Activated CD8-positive, alpha-beta memory T cell treated with anti-CD3 and anti-CD28 coated beads, Interleukin-2, amount 50 U/mL, for 4 hours (primary cell): ENCODE measurements at places on chromosomes 6 and 20.

GRCh38 chr6:65627015-65627414 lies 80.0 kb downstream of the EYS start:
- no peak for DNase-seq

GRCh38 chr6:33095681-33096080 lies 19.9 kb downstream of the HLA-DPB1 start:
- DNase-seq = no peak

GRCh38 chr20:5967469-5967868 lies 17.0 kb downstream of the MCM8 start:
- DNase-seq = no peak

GRCh38 chr6:145734486-145735355 lies 599 bp downstream of the EPM2A start:
- peak; percentile 79 for DNase-seq

- no peak for DNase-seq
Measured at GRCh38 chr6:81495999-81496398, 256.5 kb downstream of the TENT5A start.

DNA sequence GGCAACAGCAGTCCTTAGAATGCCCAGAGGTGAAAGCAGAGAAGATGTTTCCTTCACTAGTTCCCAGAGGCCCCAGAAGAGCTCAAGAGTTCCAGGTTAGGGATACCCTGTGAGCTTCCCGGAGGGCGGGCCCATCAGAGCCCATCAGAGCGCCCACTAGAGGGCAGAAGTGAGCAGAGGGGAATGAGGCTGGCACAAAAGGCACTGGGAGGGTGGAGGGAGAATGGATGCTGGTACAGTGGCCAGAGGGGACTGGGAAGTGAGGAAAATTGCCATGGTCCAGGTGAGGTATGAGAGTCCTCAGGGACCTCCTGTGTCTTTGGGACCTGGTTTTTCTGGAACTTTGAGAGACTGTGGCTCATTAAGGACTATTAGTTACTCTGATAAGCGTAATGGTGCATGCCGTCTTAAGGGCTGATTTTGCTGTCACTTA lies 57.3 kb downstream of the LINC00237 start:
- DNase-seq = peak; percentile 48

- DNase-seq = no peak
Measured at GRCh38 chr6:157831424-157832249, 8.6 kb downstream of the SNX9 start.

DNA sequence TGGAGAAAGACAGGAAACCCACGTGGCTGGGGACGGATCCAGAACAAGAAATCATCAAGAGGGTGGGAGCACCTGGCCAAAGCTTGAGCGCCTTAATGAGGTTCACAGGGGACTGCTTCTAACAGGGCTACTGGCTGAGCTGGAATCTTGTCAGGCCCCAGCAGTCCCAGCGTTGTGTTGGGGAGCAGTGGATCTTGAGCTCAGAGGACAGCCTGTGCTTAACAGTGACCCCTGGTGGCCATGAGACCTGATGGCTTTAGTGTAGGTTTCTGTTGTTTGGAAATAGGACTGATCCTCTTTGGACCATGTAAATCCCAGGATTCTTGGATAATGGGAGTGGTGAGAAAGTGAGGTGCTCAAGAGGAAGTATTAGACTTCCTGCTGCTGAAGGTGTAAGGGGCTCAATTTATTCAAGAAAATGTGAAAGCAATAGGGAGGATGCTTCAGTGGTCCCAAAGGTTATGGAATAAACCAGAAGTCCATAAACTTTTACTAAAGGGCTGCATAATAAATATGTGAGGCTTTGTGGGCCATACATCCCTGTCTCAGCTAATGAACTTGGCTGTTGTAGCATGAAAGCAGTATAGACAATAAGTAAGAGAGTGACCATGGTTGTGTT lies 216.2 kb downstream of the NFATC2 start:
- DNase-seq = peak; percentile 54

DNA sequence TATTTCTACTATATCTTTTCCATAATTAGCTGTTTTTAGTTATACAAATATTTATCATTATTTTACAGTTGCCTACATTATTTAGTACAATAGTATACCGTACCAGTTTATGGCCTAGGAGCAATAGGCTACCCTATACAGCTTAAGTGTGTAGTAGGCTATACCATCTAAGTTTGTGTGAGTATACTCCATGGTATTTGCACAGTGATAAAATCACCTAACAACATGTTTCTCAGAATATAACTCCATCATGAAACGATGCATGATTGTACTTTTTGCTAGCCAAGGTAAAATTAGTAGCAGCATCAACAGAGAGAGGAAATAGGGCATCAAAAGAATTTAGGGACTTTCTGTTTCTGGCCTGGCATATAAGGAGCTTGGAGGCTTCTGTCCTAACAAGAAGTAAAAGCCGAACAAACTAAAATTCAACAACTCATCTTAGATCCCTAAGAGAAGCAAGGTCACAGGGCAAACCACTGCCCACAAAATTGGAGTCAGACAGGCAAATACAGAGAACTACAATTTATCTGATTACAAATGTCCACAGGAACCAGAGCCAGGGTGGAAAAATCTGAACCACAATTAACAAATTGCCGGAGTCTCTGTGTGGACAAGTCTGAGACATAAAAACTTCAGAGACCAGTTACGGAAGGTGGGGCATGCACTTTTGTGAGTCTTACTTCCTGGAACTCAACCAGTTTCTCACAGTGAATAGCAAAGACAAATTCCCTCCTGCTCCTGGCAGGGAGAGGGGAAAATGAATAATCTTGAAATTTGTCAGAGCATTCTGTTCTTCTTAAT lies 671.4 kb downstream of the RFPL4B start:
- DNase-seq = no peak

GRCh38 chr20:50629670-50630045 lies 61.7 kb downstream of the RIPOR3 start:
- DNase-seq = no peak

GRCh38 chr6:68194846-68195478 lies 440.1 kb upstream of the ADGRB3 start:
- DNase-seq = no peak

GRCh38 chr6:147194652-147195411 lies 9.4 kb upstream of the STXBP5 start:
- no peak for DNase-seq
